ENCODE measurements at places on chromosomes 12 and 14.

DNA sequence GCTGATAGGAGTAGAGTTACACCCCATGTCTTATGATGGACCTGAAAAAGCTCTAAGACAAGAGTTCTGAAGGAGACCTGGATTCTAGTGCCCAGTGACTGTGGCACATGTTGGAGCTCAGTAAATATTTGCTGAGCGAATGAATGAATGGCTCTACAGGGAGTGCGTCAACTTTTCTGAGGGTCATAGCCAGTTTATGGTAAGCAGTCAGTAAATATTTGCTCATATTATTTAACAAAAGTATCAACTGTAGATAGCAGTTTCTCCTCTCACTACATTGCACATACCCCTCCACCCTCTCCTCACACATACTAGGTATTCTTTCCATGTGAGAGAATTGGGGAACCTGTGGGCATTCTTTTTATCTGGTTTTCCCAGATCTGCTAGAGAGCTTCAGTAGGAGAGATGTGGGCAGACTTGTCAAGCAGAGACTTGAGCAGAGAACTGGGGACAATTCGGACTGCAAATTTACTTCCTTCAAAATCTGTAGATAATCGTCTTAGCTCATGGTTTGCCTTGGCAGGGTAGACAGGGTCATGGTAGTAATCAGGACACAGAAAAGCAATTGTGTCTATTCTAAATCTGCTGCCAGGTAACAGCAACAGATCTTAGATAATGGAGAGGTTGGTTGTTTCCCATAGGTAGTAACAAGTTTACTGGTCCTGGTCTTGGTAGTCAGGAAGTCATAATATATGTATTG lies 5.7 kb downstream of the SLC4A8 start:
- DNase-seq: peak; percentile 17

DNA sequence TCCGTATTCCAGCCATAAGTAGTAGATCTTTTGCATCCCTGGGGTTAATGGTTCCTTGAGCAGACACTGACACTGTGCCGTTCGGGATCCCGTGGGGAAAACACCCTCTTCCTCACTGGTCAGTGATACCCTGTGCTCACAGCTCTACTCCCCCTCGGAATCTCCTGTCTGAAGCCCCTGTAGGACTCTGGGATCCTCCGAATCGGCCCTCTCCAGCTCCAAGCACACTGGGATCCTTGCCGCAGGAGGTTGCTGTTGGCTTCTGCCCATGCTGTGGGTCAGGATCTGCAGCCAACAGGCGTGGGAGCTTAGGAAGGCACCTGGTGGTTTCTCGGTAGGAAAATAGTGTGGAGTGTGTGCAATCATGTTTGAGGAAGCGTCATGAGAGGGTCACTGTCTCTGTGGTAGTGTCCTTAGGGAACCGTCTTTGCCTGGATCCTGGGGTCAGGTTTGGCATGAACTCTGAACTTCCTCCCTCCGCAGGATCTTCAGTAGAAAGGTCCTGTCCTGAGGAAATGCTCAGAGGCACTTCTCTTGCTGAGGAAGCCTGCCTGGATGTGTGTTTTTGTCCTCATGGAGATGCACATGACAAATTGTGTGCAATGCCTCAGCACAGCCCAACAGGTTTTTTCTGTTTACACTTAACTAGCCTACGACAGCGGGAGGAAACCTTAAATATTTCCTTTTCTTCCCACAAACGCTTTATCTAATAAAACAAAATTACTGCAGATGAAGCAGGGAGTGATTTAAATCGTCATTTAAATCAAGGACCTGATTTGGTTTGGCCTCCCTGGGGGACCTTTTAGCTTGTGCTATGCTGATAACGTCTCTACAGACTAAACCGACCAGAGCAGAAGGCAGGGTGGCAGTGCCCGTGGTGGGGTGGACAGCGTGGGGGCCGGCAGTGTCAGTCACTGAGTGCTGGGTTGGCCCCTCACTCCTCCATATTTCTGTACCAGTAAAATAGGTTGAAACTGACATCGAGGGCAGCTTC lies 18.7 kb downstream of the FBXL14 start:
- no peak for DNase-seq

- peak; percentile 9 for DNase-seq
Observed at GRCh38 chr12:94710933-94711332, 60.6 kb upstream of the TMCC3 start.

DNA sequence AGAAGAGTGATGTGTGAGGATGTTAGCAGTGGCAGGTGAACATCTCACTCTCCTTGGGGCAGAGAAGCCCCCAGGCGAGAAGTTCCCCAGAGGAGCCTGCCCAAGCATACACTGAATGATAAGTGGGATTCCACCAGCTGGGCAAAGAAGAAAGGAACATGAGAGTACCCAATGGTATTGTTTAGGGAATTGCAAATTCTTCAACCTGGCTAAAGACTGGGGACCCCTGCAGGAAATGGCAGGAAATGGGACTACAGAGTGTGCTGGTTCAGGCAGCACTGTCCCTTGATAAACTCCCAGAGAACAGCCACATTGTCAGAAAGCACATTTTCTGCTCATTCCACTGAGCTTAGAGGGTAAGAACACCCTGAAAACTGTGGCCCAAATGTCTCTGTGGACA lies 121.3 kb downstream of the RPS29 start:
- no peak for DNase-seq
